ENCODE measurements at places on chromosomes 12 and 14.

- no peak for DNase-seq
Observed at GRCh38 chr12:93134893-93135285, 205.8 kb upstream of the EEA1 start.

- no peak for DNase-seq
Observed at GRCh38 chr12:92229381-92229780, 83.7 kb upstream of the BTG1 start.

GRCh38 chr14:105488781-105489541 is 2.1 kb upstream of the TEDC1 start:
- no peak for DNase-seq

DNA sequence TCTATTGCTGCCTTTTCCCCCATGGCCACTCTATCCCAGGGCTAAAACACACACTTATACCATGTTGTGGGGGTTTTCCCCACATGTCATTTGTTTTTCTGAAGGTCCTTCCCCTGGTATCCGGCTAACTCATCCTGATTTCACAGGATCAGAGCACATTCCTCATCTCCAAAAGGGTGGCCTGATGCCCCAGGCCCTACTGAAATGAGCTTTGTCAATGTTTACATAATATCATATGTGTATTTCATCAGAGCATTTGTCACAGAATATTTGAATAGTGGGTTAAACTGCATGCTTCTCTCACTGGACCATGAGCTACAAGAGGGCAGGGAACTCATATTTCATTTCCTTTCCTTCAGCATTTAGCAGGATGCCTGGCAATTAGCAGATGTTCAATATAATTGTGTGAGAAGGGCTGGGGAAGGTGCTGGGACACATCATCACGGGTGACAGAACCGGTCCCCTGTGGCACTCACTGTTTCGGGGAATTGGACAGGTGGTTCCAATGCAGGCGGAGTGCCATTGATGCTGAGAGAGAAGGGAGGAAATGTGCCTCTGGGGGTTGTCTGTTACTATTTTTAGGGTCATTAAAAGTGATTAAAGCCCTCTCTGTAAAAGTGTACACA is 26.8 kb downstream of the EMP1 start:
- DNase-seq, result no peak

GRCh38 chr12:52307836-52308805 is 13.1 kb downstream of the KRT83 start:
- DNase-seq, result peak; percentile 53

GRCh38 chr14:95889236-95889979 is 12.8 kb downstream of the TUNAR start:
- DNase-seq, result no peak

DNA sequence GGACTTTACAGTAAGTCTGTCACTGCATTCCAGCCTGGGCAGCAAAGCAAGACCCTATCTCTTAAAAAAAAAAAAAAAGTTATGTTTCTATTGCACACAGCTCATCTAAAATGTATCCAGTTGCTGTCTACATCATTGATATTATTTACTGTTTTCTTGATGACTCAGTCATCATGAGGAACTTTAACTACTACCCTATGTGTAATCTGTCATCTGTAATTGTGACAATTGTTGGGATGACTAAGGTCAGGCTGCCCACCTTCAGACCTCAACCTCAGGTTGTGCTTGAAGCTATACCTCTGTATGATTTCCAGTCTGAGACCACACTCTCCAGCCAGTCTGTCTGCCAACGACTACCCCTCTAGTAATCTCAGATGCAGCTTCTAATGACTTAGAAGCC is 15.3 kb downstream of the PPP1R13B start:
- no peak for DNase-seq

GRCh38 chr12:91182636-91183455 is at the start of gene DCN:
DCN (minus strand) TSS chr12:91182817; CDS start chr12:91178552, 4,265 bp downstream.
- DNase-seq, result no peak

DNA sequence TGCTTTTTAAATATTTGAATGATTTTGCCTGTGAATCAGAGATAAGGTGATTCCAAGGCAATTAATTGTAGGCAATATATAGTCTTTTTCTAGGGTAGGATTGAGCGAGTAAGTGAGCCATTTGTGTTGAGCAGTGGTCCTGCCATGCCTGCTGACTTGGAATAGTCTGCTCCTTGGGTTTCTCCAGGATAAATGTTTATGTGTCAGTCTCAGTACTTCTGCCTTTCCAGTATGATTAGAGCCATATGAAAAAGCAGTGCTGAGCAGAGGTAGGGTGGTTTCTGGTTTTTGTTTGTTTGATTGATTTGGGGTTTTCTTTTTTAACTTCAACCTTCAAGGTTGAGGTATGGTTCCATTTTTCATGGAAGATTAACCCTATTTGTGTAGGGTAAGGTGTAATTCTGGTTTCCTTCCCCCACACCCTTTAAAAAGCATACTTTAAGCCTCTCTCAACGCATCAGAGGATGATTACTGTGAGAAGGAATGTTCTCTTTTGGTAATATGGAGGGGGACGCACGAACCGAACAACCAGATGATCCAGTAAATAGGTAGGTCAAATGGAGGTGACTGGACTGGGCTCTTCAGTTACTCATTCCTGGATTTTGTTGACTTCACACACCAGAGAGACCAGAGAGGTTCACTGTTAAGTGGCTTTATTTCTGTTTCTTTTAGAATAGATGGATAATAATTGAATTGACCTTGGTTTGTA is 22.7 kb downstream of the FRMD6 start:
- no peak for DNase-seq

DNA sequence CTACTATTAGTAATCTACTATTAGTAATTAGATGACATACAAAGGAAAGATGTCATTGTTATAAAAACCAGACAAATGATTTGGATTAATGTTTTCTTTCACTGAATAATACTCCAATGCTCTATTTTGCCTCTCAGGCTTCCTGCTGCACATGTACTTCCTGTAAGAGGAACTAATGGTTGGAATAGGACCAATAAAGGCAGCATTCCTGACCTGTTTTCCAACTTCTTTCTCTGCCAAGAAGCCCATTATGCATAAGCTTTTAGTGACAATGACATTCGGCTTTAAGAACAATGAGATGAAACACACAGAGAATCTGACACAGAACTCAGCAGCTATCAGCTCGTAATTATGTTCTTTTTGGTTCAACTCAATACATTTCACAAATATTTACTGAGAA is 5.2 kb upstream of the C12orf56 start:
- no peak for DNase-seq

- DNase-seq, result no peak
Observed at GRCh38 chr14:100430571-100430970, 107.4 kb downstream of the SLC25A47 start.

DNA sequence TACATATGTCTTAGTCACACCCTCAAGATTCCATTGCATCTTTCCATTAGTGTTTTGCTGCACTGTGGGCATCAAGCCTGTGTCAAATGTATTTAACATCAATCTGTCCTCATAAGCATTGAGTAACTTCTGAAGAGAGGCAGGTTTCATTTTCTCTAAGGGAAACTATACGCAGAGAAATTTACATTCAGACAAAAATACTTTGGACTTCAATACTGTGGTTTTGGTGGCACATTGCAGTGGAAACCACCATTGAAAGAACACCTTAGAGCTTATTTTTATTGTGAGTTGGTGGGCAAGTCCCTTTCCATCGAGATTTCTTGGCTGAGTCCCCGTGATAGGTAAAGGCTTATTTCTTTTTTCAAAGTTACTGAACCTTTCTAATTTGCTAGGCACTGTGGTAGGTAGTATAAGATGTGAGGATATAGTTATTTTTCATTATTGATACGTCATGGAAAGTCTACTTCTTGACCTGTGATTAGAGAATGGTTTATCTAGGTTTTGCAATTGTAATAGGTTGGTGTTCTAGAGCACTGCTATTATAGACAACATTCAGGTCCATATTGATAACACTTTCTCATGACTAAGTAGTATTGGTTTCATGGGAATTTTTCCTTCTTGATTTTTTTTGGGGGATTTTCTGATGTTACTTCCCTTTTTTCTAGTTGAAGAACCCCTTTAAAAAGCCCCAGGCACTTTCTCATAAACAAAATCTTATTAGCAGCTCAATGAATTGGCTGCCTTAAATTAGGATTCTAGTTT is 81.9 kb downstream of the CFAP54 start:
- DNase-seq, result no peak

DNA sequence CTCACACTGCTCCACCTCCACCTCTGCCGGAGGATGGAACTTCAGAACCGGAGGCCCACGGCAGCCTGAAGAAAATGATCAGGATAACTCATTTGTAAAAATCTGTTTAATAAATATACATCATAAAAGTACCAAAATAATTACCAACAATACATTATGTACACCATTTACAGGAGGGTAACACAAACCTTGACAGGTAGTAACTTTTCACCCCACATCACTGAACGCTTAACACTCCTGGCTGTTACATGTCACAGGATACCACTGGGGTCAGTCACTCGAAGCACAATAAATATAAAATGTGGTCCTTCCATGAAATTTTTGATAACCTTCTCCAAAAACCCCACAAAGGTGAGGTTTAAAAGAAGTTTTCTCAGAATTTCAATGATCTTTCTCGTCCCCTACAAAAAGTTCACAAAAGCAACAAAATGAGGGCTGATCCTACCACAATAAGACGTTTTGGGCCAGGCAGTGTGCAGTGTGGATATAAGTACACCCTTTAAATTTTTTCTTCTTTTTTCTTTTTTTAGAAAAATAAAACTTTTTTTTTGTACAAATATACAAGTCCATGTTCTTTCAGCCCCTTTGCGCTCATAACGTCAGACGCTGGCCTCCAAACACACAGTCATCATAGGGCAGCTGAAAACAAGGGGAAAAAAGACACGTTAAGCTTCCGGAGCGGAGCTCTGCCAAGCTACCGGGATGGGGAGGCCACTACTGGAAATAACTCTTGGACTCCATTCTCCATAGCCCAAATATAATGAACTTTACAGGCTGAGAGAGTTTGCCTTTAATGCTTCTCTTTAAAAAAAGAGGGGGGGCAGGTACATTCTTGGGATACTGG is 2.9 kb downstream of the NFKBIA start:
- no peak for DNase-seq

Data from pons (tissue), 1 donor.